Astrocyte (in vitro differentiated cells and primary cell): ENCODE measurements at places on chromosomes 16 and 17.
A peak's percentile ranks its signal among the peaks of the same experiment; 100 is the strongest.

DNA sequence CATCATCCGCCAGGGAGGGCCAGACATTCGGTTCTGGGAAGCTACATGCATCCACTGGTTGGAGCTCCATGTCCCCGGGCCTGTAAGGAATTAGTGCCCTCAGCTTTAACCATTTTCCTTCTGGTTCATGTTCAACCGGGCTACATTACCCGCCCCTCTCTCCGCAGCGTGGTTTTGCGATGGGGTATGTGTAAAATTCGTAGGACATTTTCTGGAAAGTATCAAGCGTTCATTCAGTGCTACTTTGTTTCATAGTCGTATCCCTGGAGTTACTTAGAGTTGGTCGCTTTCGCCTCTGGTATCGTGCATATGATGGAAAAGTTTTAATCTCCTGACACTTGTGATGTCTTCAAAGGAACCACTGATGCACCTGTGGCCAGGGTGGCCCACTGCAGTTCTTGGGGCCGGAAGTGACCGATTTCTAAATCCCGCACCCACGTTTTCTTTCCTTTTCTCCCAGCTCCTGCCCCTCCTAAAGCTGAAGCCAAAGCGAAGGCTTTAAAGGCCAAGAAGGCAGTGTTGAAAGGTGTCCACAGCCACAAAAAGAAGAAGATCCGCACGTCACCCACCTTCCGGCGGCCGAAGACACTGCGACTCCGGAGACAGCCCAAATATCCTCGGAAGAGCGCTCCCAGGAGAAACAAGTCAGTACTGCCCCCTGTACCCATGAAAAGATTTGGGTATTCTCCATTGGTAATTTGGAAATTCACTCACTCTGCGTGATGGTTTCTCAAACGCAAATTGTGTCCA lies 637 bp downstream of the RPL23A start:
- no peak for DNase-seq

- DNase-seq = no peak
Measured at GRCh38 chr17:48613862-48614694, 1.0 kb downstream of the HOXB8 start.

- peak; percentile 85 for DNase-seq
Measured at GRCh38 chr16:86509759-86510464, 415 bp upstream of the FOXF1 start.

DNA sequence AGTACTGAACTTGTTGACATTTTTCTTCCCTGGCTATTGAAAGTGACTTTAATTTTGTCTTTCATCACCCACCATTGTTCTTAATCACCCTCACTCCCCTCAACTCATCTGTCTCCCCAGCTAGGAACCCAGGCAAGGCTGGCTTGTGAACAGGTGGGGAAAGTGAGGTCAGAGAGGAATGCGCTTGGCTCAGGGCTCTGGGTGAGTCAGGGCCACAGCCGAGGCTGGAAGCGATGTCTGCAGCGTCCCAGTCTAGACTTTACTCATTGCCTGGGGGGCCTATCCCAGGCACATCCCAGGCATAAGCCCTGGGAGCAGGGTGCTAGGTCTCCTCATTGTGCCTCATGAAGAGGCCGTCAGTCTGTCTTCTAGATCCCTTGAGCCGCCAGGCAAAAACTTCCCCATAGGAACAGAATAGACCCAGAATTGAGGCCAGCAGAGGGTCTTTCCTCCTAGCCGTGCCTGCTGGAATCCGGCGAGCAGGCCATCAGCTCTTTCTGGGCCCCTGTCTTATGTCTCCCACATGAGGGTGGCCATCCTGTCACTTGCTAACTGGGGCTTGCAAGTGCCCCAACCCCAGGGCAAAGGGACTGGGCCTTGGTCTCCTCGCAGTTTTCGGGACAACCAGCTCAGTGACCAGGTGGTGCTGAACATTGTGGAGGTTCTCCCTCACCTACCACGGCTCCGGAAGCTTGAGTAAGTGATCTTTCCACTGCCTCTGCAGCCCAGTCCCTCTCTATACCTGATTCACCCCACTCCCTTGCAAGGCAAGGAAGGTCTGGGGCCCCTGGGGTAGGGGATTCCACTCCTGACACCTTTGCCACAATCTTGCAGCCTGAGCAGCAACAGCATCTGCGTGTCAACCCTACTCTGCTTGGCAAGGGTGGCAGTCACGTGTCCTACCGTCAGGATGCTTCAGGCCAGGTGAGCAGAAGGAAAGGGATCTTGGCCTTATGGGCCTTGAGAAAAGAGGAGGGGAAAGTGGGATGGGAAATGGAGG lies 40.1 kb downstream of the NLRC5 start:
- peak; percentile 89 for DNase-seq

DNA sequence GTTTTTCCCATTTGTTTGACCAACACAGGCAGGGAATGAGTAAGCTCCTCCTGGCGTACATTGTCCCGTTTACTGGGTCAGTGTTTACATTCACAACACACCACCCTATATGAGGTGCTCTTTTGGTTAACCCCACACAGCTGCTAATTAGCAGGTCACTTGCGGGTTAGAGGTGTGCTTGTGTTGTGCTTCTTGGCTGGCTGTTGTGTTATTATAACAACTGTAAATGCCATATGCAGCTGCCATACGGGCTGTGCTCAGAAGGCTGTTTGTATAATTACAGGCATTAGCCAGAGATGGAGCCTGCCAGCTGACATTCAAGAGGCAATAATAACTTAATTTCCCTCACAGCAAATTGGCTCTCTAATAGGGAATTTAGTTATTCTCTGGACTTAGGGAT lies 205.1 kb upstream of the ELAC2 start:
- no peak for DNase-seq

GRCh38 chr17:8237175-8237574 lies 10.7 kb downstream of the CTC1 start:
- DNase-seq = no peak

- peak; percentile 26 for DNase-seq
Measured at GRCh38 chr17:76997981-76998531, 129.9 kb downstream of the MGAT5B start.

GRCh38 chr17:7650509-7651096 lies at the start of gene ATP1B2:
Gene ATP1B2, plus strand, starts transcription at chr17:7650926. Its CDS starts 593 bp downstream, at chr17:7651519.
- DNase-seq = no peak

- DNase-seq = peak; percentile 96
Measured at GRCh38 chr16:14285513-14286367, 214.6 kb downstream of the MRTFB start.

DNA sequence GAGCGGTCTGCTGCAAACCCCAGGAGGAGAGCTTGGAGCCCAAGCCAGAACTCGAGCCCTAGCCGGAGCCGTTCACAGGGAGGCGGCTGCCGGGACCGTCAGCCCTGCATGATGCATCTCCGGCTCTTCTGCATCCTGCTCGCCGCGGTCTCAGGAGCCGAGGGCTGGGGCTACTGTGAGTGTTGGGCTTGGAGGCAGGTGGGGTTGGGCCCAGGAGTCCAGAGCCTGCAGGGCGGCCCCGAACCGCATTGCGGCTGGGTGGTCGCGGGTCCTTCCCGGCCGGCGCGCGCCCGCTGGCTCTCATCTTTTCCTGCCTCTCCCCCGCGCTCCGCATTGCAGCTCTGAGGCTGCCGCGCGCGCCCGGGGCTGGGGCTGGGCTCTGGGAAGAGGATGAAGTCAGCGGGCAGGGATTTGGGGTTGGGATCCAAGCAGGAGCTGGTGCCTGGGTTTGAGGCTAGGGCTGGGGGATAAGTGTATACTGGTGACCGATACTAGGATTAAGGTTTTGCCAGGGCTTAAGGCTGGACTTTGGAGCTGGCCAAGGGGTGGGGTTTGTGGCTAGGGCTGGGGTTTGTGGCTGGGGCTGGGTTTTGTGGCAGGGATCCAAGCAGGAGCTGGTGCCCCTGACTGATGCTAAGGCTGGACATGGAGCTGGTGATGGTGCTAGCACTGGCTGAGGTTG lies 532 bp downstream of the CNTNAP1 start:
- peak; percentile 55 for DNase-seq

- DNase-seq = no peak
Measured at GRCh38 chr16:4656221-4656620, 31.6 kb downstream of the MGRN1 start.

- DNase-seq = peak; percentile 33
Measured at GRCh38 chr16:75495076-75495674, at the start of gene CHST6. Gene CHST6, minus strand, starts transcription at chr16:75495441. Its CDS starts 15,613 bp downstream, at chr16:75479828.

- DNase-seq = peak; percentile 81
Measured at GRCh38 chr16:58515125-58515870, at the start of gene SETD6. Gene SETD6, plus strand, starts transcription at chr16:58515517. Its CDS starts 21 bp downstream, at chr16:58515538.

DNA sequence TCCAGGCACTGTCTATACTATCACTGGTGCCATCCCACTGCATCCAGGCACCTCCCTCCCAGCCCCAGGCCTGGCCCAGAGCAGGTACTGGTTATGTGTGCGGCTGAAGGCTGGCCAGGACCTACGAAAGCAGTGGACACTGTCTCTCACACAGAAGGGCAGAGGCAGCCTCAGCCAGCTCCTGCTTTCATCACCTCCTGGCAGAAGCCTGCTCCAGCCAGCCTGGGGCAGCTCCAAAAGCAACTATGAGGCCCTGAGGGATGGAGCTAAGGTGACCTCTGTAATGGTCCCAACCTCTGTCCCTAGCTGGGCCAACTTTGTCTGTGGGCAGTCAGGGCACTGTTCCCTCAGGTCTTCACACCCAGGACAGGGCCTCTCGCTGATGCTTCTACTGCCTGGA lies 18.8 kb downstream of the HSD11B2 start:
- no peak for DNase-seq

GRCh38 chr16:5058476-5058875 lies 7.3 kb downstream of the C16orf89 start:
- no peak for DNase-seq

DNA sequence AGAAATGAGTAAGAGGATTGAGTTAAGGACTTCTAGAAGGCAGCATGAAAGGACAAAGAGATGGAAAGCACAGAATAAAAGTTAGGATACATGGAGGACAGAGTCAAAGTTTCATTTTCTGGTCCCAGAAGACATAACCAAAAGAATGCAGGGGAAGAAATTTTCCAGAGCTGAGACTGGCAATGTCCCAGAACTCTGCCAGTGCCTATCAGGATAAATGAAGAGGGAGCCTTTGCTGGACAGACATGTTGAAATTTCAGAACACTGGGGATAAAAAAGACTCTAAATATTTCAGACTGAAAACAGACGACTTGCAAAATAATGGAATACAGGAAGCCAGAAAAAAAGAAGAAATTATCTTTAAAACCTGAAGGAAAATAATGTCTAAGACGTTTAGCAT lies 55.7 kb downstream of the NT5M start:
- no peak for DNase-seq

DNA sequence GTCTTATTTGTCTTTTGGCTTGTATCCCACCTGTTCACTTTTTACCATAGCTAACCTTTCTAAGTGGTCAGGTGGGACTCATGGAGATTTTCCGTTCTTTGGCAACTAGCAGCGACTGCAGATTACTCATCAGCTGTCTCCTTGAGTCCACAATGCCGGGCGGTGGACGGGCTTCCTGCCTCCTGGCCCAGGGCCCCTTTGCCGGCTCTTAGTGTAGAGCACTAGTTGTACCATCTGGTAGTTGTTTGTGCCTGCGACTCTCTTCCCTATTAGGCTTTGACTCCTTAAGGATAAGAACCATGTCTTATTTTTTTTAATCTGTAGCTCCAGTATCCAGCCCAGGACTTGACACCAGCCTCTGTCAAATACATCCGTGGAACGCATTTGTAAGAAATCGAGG lies 399.9 kb downstream of the WWOX start:
- no peak for DNase-seq

DNA sequence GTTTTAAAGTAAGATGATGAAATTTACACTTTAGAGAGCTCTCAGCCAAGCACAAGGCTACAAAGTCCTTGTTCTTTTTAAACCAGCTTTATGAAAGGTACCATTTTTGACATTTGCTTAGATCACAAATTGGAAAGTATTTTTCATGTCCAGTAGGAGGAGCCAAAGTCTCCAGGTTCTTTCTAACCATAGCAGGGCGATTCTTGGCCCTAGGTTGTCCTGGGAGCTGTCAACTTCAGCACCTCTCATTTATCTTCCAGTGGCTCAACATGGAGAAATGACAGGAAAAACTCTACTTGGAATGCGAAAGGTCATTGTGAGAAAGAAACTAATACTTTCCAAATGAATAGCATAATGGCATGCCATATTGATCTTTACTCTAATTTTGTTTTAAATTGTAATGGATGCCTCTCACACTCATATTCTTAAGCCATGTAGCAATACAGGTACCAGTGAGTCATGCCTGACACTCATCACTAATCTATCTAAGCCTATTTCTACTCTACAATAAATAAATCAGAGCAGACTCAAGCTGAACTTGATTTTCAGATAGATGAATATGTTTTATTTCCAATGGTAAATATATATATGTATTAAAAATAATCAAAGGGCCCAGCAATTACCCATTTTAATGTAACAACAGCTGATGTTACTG lies 919.1 kb upstream of the EEF2KMT start:
- peak; percentile 23 for DNase-seq

GRCh38 chr17:29948448-29949215 lies 7.2 kb downstream of the EFCAB5 start:
- no peak for DNase-seq

DNA sequence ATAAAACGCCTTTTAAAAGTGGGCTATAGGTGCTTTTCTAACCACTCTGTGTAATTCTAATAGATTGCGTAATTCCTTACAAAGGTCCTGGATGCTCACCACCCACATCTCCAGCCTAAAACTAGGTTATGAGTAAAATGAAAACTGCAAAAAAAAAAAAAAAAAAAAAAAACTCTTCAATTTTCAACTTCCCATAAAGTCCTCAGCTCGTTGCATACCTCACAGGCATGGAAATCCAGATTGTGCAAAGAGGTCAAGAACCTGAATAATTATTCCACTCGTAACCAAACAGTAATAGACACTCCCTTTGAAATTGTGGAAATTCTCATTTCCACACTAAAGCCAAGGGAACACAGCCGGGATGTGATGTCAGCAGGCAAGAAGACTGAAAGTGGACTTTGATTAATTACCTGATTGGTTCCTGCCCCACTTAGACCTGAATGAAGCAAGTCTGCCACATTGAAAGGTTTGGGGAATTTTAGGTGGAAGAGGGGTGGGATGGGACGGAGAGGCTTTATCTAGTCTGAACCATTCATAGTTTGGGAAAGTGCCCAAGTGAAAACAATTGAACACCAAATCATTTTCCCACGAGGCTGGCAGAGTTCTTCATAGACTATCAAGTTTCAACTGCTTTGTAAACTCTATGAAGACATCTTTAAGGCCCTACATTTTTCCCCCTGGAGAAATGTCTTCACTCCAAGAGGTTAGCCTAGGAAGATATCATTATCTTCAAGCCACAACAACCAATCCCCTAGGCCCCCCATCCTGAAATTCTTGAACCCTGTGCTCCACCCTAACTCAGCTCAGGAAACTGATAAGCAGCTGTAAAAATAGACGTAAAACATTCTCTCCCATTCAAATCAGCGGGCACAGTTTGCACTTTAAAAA lies 49.1 kb upstream of the TANC2 start:
- peak; percentile 88 for DNase-seq

DNA sequence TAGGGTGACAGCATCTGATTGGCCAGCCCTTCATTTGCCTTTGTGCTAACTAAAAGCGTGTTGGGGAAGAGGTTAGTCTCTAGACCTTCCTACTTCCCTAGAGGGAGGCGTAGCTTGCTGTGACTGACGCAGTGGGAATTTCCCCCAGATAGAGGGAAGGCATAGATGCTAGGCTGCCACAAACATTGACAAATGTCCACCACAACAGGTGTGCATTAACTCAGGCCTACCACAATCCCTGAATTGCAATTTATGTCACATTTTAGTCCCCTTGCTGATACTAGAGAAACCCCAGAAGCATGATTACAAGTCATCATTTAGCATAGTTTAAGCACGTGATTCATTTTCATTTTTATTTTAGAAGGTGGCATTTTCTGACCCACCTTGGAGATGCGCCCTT lies 76.3 kb upstream of the WSB1 start:
- DNase-seq = no peak
